NCI-H2029 treated with DMSO at 0.1 percent for 48 hours (cell line): ENCODE measurements at places on chromosomes 6 and 20.
A peak's percentile ranks its signal among the peaks of the same experiment; 100 is the strongest.

DNA sequence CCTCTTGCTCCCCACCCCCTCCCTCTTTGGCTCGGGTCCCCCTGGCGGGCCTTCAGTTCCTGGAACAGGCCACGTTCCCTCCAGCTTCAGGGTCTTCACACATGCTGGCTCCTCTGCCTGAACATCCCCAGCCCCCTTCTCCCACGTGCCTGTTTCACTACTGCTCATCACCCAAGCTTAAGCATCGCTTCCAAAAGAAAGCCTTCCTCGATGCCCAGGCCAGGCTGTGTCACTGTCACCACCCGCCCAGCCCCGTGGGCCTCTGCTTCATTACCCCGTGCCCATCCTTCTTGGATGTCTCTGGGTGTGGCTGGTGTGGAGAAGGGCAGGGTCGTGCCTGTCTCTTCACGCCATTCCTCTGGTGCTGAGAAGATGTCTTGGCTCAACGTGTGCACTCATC lies 2.8 kb downstream of the DLGAP4 start:
- no peak for DNase-seq

DNA sequence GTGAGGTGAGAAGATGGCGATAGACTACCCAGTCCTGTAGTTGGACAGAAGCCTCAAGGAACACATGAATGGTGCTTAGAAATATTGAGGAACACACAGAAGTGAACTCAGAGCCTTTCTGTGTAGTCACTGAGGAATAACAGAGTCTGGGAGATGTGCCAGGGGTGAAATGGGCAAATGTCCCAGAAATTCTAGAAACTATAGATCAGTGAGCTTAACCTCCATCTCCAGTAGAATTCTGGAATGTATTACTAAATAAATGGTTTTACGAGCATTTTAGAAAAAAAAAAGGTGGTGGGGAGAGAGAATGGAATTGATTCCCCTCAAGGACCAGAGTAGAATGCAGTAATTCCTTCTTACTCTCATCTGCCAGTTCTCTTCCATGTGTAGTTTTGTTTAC lies 380.0 kb downstream of the LMBRD1 start:
- DNase-seq, result peak; percentile 5

GRCh38 chr6:72403413-72403812 lies 218.5 kb upstream of the KCNQ5 start:
- DNase-seq, result no peak

- no peak for DNase-seq
Observed at GRCh38 chr6:8325743-8326142, 109.6 kb downstream of the SLC35B3 start.

DNA sequence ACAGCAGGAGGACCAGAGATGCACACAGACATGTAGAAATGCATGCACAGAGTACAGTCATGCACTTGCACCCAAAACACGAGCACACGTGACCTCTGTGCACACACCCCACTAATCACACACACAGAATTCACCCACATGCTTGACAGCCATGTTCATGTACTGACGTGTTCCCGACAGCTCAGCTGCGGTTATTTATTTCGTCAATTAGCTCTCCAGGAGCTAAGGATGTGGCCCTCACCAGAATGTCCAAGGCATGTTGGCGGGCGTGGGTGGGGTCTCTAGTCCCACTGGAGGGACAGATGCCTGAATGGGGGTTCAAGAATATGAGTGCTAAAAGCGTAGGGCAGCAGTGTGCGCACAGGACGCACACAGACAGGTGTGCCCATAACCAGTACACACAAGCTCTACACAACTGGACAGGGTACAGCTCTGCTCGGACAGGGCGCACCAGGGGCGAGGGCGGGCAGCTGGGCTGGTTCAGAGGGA lies 571 bp upstream of the PRPF6 start:
- no peak for DNase-seq

DNA sequence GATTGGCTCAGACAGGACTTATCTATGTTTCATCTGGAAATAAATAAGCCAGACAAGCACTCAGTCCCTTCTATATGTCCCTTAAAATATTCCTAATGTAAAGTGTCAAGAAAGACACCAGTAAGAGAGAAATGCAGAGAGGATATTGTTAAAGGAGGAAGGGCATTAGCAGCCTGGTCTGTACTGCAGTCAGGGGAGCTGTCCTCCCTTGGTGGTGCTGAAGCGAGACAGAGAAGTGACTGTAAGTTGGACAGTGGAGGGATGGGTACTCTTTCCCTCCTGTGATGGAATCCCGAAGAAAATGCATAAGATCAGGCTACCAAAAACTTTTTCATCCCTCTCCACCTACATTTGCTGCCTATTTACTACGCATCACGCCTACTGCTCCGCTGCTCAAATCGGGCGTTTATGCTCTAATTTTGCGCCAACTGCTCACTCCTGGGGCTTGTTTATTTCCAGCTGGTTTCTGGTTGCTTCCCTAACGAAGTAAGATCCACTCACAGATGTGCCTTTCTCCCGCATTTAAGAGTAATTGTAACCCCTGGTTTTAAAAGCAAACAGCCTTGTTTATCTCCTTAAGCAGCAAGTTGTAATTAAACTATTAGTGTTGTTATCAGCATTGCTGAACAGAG lies 35.2 kb downstream of the PHACTR1 start:
- no peak for DNase-seq

GRCh38 chr6:47129129-47129528 lies 87.0 kb upstream of the ADGRF1 start:
- no peak for DNase-seq

DNA sequence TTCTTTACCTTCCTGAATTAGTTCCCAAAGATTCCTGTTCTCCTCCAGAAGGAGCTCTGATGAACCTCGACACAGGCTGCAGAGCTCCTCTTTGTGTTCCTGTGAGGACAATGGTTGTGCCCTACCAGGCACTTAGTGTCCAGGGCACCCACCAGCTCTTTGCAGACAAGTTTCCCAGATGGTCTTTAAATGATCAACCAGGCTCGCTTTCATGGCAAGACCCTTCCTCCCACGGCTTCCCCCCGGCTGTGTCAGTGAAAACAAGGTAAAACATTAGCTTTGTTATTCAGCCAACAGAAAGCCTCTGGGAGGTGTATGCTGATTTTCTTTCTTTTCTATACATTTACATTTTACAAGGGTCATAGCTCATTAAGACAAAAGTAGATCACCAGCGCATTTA lies 32.3 kb upstream of the CNKSR3 start:
- no peak for DNase-seq

- DNase-seq, result no peak
Observed at GRCh38 chr20:62896526-62896925, 29.8 kb downstream of the DIDO1 start.

DNA sequence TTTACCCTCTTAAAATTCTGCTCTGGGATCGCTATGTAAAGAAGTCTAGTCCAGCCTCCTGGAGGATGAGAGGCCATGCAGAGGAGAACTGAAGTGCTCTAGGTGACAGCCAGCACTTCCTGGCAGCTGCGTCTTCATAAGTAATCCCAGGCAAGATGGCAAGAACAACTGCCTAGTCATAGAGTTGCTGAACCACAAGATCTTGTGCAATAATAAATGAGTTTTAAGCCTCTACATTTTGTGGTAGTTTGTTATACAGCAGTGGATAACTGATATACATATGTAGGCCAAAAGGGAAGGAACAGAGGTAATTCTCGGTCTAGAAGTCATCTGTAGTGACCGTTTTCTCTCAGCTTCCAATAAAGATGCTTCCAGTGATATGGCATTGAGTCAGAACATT lies 103.8 kb upstream of the FLRT3 start:
- DNase-seq, result no peak

GRCh38 chr20:8414586-8415274 lies 282.7 kb downstream of the PLCB1 start:
- DNase-seq, result peak; percentile 80

DNA sequence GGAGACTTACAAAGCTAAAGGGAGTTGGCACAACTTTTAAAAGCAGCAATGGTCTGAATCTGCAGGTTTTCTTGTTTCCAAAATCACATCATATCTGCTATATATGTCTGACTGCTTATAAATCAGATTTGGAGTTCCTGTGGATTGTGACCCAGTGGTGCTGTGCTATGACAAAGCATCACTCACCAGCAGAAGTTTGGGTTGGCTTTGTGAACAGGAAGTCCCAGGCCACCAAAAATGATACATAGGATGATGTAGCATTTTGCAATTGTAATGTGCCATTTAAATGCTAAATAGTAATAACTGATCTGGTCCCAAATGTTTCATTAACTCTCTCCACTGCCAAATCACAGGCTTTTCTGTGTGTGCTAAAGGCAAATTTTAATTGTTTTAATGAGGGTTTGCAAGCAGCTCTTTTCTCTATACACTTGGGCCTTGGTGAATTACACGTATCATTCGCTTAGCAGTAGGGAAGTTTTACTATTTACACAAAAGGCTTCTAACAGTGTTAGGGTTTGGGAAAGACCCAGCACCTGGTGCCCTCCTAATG lies 60.8 kb downstream of the SYNDIG1 start:
- DNase-seq, result no peak

DNA sequence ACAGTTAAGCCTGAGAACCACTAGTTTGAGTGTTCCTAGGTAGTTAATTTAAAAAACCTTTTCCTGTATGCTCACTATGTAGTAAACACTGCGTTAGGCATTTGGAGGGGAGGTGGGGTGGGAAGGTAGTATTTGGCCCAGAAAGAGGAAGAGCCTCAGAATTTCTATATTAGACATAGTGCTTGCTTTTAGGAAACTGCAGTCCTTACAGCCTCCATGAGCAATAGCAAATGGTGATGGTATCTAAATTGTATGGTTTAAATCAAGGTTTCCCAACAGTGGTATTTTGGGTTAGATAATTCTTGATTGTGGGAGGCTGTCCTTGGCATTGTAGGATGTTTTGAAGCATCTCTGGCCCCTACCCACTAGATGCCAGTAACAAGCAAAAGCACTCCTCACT lies 61.5 kb upstream of the RIPOR2 start:
- no peak for DNase-seq

DNA sequence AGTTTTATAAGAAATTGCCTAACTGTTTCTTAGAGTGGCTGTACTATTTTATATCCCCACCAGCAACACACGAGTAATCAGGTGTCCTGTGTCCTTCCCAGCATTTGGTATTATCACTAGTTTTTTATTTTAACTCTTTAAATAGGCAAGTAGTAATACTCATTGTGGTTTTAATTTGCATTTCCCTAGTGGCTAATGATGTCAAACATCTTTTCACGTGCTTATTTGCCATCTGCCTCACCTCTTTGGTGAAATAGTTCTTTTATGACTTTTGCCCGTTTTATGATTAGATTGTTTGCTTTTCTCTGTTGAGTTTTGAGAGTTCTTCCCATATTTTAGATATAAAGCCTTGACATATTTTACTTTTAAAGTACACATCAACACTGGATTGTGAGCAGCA lies 57.8 kb downstream of the GCLC start:
- DNase-seq, result no peak

DNA sequence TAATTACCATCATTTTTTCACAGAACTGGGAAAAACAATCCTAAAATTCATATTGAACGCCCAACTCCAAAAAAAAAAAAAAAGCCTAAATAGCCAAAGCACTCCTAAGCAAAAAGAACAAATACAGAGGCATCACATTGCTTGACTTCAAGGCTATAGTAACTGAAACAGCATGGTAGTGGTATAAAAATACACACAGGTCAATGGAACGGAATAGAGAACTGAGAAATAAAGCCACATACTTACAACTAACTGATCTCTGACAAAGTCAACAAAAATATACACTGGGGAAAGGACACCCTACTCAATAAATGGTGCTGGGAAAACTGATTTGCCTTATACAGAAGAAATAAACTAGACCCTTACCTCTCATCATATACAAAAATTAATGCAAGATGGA lies 89.6 kb downstream of the MRAP2 start:
- no peak for DNase-seq

DNA sequence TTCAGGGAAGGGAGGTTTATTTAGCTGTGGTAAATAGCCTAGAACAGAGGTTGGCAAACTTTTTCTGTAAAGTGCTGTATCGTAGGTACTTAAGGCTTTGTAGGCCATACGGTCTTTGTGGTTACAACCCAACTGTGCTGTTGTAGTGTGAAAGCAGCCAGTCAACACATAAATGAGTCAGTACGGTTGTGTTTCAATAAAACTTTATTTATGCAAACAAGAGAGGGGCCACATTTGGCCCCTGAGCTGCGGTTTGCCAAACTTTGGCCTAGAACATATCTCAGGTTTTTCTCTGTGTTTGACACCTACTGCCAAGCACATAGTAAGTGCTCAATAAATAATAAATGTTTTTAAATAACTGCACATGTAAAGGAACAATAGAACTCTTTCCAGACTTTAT lies 102.2 kb downstream of the RNF144B start:
- no peak for DNase-seq

GRCh38 chr6:160979061-160979708 lies 12.4 kb upstream of the MAP3K4 start:
- DNase-seq, result no peak

- DNase-seq, result no peak
Observed at GRCh38 chr20:47531458-47531857, 29.8 kb downstream of the NCOA3 start.

DNA sequence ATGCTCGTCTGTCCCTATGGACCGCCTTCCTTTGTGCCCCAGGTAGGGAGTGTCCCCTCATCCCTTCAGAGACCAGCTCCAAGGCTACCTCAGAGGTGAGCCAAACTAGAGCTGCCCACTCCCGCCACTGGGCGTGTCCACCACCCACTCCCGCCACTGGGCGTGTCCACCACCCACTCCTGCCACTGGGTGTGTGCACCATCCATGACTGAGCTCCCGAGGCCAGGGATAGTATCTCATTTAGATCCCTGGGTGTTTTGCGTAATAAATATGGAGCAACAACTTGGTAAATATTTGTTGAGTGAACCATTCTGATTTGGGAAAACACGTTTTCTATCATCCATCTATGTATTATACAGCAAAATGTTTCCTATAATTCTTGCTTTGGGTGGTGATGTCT lies 68.8 kb downstream of the ZBTB2 start:
- no peak for DNase-seq

- DNase-seq, result no peak
Observed at GRCh38 chr20:11700831-11701230, 216.9 kb upstream of the BTBD3 start.

GRCh38 chr6:70310063-70310694 lies 7.3 kb upstream of the COL9A1 start:
- no peak for DNase-seq

DNA sequence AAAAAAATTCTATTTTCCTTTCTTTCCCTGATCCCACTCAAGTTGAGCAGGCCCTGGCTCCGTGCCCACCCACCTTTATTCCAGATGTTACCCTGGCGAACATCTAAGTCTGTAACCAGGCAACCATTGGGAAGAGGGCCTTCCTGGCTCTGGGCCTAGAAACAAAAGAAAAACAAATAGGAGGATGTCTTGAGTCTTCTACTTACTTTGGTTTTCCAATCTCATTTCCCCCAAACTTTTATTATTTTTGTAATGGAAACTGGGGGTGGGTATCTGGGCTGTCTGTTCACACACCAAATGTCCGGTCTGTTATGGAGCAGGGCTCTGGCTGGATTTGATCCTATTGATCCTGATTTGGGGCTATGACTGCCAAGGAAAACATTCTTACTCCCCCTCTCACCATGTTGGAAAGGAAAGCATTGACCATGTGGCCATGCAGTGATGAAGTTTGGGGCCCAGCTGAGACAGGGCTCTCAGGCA lies 744.1 kb downstream of the DHX35 start:
- peak; percentile 81 for DNase-seq

- no peak for DNase-seq
Observed at GRCh38 chr20:46111836-46112212, 6.3 kb upstream of the CD40 start.

GRCh38 chr6:31399589-31400466 lies 3.6 kb upstream of the MICA start:
- DNase-seq, result peak; percentile 46

GRCh38 chr6:80480421-80481157 lies 374.1 kb downstream of the BCKDHB start:
- DNase-seq, result no peak
